ENCODE measurements at places on chromosomes 13 and 19.

DNA sequence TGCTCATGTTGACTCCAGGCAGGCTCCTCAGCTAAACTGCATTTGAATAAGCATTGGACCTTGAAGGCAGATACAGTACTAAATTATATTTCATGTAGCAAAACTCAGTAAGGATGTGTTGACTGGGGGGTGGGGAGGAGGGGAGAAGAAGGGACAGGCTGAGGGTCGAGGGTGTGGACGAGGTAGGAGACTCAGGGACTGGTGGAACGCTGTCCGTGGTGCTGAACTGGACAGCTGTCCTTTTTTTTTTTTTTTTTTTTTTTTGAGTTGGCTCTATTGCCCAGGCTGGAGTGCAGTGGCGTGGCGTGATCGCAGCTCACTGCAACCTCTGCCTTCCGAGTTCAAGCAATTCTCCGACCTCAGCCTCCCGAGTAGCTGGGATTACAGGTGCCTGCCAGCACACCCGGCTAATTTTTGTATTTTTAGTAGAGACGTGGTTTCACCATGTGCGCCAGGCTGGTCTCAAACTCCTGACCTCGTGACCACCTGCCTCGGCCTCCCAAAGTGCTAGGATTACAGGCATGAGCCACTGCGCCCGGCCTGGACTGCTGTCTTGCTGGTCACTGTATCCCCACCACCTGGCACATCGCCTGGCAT, 33.2 kb upstream of the CASP14 start:
- DNase-seq = no peak

DNA sequence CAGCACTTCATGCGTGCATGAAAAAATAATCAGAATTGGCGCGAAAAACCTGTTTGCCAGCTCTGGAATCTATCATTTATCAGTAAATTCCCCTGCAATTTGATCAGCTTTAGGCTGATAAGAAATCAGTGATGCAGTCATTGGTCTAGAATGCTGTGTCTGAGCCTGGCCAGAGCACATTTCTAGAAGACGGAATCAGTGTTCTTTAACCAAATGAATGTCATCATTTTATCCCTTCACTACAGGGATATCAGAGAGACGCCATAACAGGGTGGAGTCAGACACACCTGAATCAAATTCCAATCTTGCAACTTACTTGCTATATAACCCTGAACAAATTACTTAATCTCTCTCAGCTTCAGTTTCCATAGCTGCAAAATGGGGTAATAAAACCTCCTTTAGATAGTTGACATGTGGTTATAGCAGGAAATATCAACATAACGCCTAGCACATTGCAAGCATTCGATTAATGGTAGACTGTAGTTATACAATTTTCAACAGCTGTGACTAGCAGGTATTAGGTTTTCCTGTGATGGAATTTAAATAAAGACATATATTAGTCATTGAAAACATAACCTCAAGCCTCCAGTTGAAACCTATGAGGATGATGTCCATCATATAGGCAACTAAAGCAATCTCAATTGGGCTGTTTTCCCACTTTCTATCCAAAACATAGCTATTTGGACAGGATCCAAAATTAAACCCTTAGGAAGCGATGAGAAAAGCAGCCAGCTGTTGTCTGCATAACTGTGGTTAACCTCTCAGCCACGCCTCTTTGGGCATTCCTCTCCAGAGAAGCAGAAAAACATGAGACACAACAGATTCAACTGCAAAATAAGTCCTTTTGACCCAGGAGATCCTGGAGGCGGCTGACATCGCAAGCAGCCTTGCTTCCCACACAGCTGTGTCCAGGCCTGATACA, 51.6 kb upstream of the UBL3 start:
- no peak for DNase-seq

GRCh38 chr13:60646620-60647019, 249.6 kb downstream of the TDRD3 start:
- DNase-seq = no peak

GRCh38 chr19:11563532-11563931, 4.5 kb upstream of the ELOF1 start:
- no peak for DNase-seq

DNA sequence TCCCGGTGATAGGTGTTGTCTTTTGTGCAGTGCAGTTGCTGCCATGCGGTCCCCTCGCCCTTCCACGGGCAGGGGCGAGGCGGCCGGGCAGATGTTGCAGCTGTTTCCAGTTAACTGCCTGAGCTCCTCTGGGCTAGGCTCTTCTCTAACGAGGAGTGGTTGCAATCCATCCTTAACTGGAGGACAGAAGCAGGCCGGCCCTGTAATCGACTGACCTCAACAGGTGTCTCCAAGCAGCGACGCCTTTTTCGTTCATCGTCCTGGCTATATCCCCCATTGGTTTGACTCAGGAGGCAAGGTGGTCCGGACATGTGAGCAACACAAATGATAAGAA, 1.9 kb upstream of the TSC22D1 start:
- DNase-seq = no peak

GRCh38 chr13:113526466-113527220, 36.1 kb upstream of the DCUN1D2 start:
- DNase-seq = no peak

GRCh38 chr19:3467437-3468198, 12.7 kb downstream of the SMIM24 start:
- no peak for DNase-seq

GRCh38 chr19:15516363-15516762, 8.0 kb downstream of the CYP4F22 start:
- no peak for DNase-seq

DNA sequence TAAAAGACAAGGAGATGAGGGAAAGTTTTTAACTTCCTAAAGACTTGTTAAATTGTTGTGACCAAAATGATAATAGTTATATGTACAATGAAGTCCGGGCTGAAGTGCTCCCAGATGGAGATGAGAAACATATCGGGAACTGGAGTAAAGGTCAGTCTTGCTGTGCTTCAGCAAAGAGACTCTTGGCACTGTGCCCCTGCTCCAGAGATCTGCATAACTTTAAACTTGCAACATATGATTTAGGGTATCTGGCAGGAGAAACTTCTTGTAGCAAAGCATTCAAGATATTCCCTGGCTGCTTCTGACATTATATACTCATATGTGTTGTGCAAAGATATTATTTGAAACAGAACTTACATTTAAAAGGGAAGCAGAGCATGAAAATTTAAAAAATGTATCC, 786.6 kb upstream of the SLITRK6 start:
- no peak for DNase-seq

DNA sequence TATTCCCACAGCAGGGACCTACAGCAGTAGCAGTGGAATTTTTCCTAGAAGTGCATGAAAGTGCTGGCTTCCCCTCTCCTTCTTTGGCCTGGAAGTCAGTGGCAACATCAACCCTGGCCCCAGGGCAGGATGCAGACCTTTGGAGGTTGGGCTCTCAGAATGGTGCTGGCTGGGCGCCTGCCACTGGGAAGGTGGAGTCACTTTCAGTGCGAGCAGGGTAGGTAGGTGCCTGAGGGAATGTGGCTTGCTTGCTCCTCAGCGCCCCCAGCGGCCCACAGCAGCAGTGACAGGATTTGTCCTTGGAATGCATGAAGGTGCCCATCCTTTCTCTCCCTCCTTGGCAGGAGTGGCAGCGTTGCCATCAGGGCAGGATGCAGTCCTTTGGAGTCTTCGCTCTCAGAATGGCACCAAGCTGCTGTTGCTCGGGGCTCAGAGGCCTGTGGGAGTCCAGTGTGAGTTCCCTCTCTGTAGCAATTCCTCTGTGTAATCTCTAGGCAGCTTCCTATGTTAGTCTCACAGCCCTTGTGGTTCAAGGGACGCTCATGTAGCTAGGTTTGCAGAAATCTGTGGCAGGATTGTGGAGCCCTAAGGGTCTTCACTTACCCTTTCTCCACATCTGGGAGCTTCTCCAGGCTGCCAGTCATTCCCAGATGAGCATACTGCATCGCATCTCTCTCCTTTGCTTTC, 354.4 kb upstream of the DACH1 start:
- no peak for DNase-seq

GRCh38 chr19:48608798-48609263, 2.3 kb downstream of the SPACA4 start:
- no peak for DNase-seq

DNA sequence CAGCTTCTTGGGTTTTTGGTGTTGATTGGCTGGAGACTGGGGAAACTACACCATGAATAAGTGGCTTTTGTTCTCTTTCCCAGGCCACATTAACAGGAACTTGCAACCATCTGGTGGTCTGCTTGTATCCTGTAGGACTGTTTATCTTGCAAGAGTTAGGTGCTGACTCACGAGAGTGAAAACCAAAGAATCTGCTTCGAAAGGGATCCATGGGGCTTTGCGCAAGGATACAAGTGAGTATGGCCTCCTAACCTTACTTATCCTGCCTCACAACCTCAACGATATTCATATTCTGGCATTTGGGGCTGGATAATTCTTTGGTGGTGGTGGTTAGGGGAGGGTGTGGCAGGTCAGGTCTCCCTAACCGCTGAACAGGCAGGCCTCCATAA, 4.7 kb upstream of the SIGLECL1 start:
- no peak for DNase-seq

All from Right ventricle myocardium inferior (tissue), 1 donor.